ENCODE measurements at places on chromosomes 2 and 18.
A peak's percentile ranks its signal among the peaks of the same experiment; 100 is the strongest.

DNA sequence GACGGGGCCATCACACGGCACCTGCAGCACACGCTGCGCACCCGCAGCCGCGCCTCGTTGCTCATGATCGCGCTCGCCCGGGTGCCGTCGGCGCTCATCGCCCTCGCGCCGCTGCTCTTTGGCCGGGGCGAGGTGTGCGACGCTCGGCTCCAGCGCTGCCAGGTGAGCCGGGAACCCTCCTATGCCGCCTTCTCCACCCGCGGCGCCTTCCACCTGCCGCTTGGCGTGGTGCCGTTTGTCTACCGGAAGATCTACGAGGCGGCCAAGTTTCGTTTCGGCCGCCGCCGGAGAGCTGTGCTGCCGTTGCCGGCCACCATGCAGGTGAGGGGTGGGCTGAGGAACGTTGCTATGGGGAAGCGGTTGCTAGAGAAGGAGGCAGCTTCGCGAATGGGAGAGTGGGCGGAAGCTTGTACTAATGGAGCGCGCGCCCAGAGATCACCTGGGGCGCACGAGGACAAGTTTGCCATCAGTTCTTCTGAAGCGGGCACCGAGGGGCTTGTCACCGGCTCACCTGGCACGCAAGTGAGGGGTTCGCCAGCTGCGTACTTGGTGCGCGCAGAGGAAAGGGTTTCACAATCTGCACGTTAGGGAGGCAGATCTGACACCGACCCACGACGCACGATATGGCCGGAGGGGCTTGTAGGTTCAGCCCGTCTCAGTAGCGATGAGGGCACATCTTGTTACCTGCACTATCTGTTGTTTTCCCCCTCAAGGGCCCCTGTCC is 45.6 kb downstream of the DDX18 start:
- no peak for DNase-seq

- DNase-seq, result no peak
These were observed 86.7 kb upstream of the KLF7 start for GRCh38 chr2:207252416-207252815.

DNA sequence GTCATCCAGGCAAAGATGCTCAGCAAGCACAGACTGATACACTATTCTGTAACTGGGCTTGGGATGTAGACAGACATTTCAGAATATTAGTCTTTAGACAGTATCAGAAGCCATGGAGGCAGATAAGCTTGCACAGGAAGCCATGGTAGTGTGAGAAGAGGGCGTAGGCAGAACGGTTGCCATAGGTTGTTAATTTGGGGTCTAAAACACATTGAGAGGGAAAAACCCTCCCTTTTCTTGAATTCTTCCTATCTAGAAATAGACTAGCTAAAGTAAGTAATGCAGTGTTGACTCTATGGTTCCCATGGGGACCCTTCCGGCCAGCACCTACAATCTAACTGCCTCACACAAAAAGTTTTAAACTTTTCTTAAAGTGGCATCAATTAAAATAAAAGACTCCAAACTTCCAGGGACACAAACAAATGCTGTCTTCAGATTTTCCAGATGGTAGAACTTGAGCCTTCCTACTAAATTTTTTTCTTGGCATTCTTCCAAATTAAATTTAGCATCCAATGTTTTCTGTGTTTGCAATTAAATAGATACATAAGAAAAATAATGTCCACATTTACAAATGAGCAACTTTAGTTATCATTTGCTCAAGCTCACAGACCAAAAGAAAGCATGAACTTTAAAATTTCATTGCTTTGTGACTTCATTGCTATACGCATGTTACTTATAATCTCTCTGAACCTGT is 1.9 kb downstream of the PRKRA start:
- no peak for DNase-seq

DNA sequence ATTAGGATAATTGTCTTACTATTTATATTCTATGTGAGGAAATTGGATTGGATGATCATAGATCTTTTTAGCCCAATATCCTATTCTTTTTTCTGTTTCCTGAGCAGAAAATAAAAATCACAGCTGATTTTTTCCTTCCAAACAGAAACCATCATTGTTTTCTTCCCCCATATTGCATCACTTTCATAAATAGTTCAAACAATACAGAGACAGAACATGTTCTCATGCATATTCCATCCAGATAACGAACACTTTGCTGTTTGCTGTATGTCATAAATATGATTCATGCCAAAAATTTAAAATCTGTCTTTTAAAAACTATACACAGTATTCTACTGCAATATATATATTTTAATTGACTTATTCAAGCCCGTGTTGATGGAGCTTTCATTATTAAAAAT is 22.0 kb upstream of the RALBP1 start:
- DNase-seq, result no peak

DNA sequence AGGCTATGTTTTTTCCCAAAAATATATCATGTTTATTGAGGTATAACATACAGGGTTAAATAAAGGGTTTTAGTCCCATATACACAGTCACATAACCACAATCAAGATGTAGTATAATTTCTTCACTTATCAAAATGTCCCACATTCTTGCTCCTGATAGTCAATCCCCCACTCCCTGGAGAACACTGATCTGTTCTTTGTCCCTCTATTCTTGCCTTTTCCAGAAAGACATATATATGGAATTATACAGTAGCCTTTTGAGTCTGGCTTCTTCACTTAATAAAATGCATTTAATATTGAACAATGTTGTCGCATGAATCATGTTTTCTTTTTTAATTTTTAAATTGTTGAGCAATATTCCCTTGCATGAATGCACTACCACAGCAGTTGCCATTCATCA is 1059.7 kb downstream of the TSN start:
- no peak for DNase-seq

DNA sequence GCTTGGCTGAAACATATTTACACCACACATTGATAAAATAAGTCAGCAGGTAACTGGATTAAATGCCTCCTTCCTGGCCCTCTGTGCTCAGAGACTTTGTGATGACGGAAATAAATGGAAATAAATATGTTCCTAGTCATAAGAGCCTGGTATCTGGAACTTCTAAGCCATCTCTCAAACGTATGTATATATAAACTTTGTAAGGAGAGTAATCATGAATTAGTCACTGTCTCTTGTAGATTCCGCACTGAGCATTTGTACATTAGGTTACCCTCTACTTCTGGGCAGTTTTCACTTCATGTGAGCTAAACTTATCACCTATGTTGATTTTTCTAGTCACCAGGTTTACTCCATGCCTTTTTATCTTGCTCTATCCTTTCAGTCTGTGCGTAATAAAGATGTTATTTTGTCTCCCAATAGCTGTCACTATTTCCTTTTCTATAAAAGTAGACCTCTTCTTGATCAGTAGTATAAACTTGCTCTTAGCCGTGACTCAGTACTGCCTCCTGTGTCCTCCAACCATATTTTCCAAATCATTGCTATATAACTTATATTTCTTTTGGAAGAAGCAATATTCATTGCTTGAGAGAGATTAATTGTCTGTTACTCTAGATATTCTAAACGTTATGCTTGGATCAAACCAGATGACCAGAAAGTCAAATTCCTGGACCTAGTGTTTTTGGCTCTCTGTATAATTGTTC is 53.2 kb downstream of the FEZ2 start:
- DNase-seq, result no peak

DNA sequence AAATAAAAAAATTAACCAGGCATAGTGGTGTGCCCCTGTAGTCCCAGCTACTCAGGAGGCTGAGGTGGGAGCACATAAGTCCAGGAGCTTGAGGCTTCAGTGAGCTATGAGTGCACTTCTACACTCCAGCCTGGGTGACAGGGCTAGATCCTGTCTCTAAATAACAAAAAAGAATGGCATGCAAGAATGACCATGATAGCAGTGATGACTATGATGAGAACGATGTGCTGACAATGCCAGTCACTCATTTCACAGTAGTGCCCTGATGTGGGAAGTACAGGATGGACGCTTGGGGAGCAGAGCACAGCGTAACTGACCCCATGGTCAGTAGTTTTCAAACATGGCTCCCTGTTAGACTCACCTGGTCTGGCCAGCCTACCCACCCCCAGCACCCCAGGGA is 139.1 kb downstream of the VAPA start:
- no peak for DNase-seq

DNA sequence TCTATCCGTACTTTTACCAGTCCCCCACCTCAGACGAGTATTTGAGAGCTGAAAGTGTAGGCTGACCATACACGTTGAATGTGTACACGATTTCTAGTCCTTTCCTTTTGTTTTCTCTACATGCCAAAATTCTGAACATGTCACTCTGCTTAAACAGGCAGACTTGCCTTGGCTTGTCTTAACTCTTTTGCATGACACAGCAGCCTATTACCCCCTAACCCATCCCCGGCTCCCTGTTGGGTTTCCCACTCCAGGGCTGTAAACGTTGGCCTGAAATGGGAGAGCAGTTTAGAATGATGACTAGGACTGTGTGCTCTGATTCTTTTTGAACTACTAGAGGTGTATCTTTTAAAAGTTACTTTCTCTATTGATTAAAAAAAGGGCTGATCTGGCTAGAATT is 19.1 kb downstream of the MTCL1 start:
- DNase-seq, result no peak

- DNase-seq, result peak; percentile 43
These were observed 107.8 kb downstream of the NDUFA10 start for GRCh38 chr2:239917125-239917956.

DNA sequence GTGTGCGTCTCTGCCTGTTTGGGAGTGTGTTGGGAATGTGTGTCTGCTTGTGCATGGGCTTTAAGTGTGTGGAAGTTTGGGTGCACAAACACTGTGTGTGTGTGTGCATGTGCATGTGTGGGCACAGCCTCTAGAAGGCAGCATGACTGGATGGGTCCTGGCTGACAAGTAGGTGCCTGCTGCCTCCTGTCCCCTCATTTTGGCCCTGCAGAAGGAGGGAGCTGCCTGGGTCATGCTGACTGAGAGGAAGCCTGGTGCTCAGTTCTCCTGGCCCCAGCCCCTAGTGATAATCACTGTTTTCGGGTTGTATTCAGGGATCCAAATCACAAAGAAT is 34.1 kb downstream of the GLI2 start:
- no peak for DNase-seq

DNA sequence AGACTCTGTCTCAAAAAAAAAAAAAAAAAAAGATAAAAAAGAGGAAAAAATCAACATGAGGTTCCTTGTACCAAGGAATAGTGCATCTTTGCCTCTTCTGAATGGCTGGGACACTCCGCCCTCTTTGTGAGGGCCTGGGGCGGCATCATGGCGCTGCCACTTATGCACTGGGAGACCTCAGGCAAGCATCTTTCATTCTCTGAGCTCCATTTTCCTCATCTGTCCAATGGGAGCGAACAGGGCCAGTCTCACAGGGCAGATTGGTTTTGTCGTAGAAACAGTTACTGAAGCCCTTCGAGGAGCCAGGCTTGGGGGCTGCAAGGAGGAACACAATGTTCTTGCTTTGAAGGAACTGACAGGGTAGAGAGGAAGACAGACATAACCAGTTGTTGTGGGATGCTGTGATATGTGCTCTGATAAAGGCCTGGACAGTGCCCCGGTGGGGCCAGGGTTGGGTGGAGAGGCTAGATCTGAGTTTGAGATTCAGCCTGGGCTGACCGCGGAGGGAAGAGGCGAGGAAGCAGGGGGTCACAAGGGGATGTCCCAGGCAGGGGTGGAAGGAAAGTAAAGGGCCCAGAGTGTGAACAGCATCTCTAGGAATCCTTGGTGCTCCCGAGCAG is 14.1 kb downstream of the ZFP36L2 start:
- DNase-seq, result no peak

- peak; percentile 2 for DNase-seq
These were observed 107.1 kb downstream of the TTN start for GRCh38 chr2:178700136-178700535.

DNA sequence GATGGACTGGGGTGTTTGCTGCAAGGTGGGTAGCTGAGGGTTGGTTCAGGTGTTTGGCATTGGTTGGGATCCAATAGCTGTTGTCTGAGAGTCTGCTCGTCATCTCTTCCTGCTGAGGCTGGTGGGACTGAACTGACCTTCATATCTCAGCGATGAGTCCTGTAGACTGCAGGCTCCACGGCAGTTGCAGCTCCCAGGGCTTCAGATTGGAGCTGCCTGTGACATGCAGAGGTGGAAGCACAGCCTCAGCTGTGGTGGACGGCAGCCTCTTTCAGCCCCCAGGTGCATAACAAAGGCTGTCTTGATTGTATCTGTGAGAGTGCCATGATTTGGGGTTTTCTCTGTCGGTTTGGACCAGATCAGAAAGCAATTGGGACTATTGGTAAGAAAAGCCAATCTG is 3.9 kb upstream of the IL1R2 start:
- no peak for DNase-seq

DNA sequence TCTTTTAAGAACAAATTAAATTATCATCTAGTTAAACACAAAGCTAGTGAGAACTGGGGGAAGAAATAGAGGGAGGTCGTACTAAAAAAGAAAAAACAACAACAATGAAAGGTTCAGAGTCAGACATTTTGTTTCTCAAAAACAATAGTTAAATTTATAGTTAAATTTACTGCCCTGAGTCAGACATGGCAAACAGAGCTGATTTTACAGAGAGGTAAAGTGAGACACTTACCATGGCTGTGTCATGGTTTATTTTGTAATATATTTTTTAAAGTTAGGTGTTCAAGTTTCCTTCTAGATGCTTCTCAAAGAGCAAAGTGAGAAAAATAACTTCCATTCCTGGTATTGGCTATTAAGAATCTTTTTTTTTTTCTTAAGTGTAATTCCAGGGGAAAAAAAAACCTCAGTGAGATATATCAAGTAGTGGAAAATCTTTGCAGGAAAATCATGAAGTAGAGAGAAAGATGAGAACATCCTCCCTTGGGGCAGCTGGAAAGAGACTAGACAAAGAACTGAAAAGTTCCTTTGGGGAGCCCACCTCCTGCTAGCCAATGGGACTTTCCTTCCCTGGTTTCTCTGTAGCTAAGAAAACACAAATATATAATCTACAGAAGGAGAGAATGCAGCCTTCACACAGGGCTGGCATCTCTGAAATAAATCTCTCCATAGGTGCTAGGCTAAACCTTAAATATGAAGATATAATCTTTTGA is 12.3 kb downstream of the KLF7 start:
- peak; percentile 47 for DNase-seq

DNA sequence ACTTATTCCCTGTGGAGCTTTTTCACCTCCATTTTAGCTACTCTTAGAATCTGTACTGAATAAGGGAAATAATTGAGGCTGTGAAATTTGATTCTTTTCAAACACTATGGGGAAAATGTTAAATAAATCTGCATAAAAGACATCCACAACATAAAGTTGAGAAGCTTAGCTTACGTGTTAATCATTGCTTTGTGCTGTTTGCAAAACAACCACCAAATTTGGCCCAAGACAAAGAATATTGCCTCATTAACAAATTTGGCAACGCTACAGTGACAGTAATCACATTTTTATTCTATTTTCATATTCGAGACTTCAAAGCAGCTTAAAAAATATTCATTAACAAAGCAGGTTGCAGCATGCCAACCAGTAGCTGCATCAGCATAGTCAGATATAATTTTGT is 437.6 kb downstream of the DPP10 start:
- no peak for DNase-seq

- peak; percentile 81 for DNase-seq
These were observed 78.8 kb upstream of the ATP8B1 start for GRCh38 chr18:57881818-57882413.

DNA sequence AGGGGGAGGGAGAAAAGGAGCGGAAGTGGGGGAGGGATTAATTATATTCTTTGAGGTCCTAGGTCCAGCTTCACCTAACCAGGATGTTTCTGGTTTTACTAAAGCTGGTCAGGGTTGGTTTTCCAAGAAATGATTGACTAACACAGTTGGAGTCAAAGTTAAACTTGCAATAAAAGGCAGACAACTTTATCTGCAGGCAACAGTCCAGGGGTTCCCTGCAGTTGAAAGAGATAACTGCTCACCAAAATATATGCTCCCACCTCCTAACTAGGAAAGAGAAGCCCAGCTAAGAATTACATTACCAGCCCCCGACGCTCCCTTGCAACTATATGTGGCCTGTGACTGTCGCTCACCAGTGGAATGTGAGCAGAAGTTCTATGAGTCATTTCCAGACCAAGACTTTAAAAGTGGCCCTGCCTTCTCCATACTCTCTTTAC is 140.0 kb upstream of the PKDCC start:
- peak; percentile 79 for DNase-seq
